ENCODE measurements at places on chromosomes 7 and 10. TPM values are rescaled to one million over a fixed set of nuclear protein-coding genes. Genes with fewer than 3 reads are reported as not detected.

- no peak for DNase-seq
Measured at GRCh38 chr10:44202952-44203351, 181.9 kb downstream of the CXCL12 start.

Gene DTX2
- total RNA-seq, result 25.7 TPM

- no peak for DNase-seq
Measured at GRCh38 chr10:23198940-23199767, 7.0 kb downstream of the PTF1A start.

DNA sequence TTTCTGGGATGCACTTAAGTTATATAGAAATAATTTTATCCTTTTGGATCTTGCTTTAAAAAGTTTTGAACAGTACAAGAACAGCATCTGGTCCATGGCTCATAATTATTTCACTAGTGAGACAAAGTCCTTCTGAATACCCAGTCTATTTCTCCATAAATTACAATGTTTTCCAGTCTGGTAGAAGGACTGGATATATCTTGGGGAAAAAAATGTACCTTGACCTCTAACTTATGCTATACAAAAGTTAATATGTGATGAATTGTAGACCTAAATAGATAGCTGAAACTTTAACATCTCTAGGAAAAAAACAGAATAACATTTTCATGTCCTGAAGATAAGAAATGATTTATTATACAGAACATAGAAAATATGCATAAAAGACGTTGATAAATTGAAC is 88.5 kb downstream of the PPP1R9A start:
- no peak for DNase-seq

GRCh38 chr10:70694418-70695141 is 22.3 kb downstream of the ADAMTS14 start:
- no peak for DNase-seq

DNA sequence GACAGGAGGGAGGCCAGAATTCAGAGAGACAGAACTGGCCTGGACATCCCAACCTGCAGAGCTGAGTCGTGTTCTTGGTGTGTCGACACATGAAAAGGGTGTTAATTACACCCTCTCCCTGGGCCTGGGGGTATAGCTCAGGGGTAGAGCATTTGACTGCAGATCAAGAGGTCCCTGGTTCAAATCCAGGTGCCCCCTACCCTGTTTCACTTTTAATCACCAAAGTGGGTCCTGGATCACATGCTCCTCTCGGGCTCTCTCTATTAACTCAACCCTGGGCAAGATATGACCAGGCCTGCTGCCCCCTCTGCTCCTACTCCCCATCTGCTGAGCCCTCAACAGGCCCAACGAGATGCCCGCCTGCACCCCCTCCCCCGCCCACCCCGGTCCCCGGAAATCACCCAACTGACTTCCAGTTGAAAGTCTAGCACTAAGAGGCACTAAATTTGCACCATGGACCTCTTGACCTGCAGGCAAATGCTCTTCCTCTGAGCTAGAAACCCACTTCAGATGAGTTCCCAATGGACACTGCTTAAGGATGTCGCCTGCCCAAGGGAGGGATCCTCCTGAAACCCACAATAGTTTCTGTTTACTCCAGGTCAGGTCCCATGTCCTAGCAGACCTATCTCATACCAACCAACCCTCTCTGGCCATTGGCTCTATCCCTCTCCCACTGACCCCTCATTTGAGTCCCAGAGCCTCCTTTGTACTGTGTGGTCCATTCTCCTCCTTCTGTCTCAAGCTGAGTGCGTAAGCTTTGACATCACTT is 137.6 kb downstream of the ZNF467 start:
- DNase-seq, result no peak

- DNase-seq, result no peak
Measured at GRCh38 chr7:4225361-4225771, 456.7 kb upstream of the FOXK1 start.

Gene SPOCK2
- total RNA-seq, result 83.2 TPM

Gene AOC1
- not detected for total RNA-seq

DNA sequence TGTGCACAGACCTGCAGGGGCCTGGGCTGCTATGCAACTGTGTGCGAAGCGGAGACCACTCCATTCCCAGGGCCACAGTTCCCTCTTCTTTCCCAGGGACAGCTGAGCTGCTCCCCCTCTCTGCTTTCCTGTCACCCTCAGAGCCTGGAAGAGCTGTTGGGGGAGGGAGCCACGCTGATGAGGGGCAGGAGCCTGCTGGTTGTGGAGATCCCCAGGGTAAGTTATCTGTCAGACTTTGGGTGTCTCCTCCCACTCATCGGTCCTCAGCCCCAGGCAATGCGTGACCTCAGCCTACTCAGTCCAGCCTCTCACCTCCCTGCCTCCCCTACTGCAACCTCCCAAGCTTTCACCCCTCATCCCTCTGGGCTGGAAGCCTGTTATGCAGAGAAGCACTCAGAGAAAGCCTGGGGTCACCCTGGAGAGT is 53.5 kb downstream of the ZNF467 start:
- no peak for DNase-seq

Gene C10orf53
- total RNA-seq, result not detected

GRCh38 chr7:3074459-3074821 is 30.8 kb upstream of the CARD11 start:
- no peak for DNase-seq

DNA sequence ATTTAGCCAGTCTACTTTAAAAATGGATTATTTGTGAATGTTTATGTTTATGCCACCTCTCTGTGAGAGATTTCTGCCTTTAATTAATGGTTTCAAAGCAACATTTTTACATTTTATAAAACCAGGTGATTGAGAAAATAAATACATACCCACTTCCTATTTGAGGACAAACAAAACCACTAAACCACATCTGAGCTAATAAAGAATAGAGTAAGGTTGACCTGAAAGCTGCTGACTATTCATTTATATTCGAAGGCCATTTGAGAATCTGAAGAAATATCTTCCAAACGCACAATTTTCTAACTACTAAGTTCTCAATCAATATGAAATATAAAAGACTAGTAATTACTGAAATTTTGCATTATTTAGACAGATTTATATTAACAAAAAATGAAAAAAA is 705.1 kb downstream of the XPNPEP1 start:
- no peak for DNase-seq

DNA sequence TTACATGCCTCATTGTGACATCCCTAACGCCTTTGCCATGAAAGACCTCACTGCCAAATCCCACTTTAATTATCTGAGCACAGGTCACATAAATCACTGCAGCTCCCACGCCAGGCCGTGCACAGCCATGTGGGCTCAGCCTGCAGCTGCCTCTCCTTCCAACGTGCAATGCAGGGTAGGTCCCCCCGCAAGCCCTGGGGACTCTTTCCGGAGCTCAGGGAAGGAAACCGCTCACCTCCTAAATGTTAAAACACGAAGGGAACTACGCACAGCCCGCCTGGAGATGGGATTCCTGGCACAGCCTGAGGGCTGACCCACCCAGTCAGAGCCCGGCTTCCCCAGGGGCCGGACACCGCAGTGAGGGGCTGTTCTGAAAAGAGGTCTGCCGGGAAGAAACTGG is 128.0 kb downstream of the MAD1L1 start:
- no peak for DNase-seq

Gene EPDR1
- total RNA-seq, result 1.0 TPM

DNA sequence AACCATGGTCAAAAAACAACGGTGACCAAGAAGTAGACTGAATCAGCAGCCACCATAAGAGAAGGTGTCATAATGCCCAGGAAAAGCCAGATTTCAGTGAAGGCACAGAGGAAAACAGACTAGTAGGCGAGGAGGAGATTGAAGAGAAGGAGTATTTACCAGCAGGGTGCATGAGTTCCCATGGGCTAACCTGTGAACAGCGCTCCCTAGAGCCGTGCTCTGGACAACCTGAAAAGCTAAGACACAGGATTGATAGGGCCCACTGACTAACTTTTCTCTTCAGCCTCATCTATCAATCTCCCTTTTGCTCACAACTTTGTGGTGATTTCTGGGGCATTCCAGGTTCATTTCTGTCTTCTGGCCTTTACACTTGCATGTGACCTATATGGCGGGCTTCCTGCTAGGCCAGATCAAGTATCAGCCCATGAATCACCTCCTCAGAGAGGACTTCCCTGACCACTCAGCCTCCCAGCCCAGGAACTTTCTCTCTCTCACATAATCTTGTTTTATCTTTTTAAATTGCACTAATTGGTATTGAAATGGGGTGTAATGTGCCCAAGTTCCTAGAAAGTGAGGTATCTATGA is 12.8 kb downstream of the ANKRD22 start:
- no peak for DNase-seq

- DNase-seq, result no peak
Measured at GRCh38 chr7:85566095-85566794, 379.4 kb upstream of the SEMA3D start.

Gene SYCE1
- total RNA-seq, result 0.11 TPM

- no peak for DNase-seq
Measured at GRCh38 chr10:103854265-103854685, 1.1 kb downstream of the SH3PXD2A start.

Gene CYP3A4
- 0.23 TPM for total RNA-seq

DNA sequence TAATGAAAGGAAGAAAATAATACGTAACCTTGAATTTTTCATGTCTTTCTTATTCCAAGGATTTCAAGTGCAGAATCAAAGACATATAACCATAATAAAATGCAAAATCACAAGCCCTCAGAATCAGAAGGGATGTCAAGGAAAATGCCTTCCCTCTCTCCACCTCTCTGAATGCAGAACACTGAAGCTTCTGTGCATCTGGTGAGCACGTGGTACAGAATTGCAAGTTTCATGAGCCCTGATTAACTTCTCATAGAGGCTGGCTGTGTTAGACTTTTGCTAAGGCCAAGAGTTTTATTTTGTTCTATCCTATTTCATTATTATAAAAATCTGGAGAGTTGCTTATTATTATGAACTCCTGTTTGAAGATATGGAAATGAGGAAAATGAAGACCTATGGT is 533.7 kb upstream of the POM121L12 start:
- no peak for DNase-seq

Gene ENTPD7
- 7.7 TPM for total RNA-seq

DNA sequence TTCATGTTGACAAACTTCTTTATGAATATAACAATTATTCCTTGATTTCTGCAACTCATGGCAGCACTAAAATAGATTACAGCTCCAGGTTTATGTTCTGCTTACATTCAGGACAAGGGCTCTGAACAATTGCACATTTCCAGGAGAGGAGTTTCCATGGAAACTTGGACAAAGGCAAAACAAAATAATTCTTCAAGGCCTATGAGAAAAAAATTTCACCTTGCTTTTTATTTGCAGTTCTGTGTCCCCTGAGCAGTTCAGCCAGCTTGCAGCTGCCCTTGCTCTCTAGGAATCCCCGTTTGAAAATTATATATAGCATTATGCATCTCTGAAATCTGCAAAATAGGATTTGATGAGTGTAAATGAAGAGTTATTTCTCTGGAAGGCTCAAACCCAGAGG is 71.7 kb downstream of the ARL4A start:
- no peak for DNase-seq

Gene HSPA14
- 53.9 TPM for total RNA-seq

Gene CLDN3
- total RNA-seq, result 0.16 TPM

DNA sequence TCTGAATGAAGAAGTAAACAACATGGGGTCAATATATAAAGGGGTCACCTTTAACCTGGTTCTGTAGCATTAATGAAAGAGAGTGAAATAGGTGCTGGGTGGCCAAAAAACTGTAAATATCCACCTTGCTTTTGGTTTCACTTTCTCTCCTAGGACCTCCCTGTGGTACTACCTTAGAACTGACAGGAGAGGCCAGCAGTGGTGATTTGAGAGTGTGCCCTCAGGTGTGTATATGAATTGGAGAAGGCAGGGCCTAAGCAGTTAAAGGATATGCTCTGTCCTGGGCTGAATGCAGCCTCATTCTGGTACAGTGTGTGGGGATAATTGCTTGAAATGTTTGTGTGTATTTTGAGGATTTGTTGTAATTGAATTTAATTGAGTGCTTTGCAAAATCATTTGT is 62.0 kb downstream of the BBS9 start:
- no peak for DNase-seq
